ENCODE measurements at places on chromosomes 5 and 9.

GRCh38 chr5:133780619-133781280 lies 168.4 kb upstream of the FSTL4 start:
- no peak for DNase-seq
- H3K4me3 ChIP-seq: no peak overlapping the region
- H3K27ac ChIP-seq: no peak overlapping the region

GRCh38 chr9:15144622-15145061 lies 162.4 kb downstream of the TTC39B start:
- H3K4me3 ChIP-seq: no peak overlapping the region
- H3K27ac ChIP-seq: no peak overlapping the region
- no peak for DNase-seq

DNA sequence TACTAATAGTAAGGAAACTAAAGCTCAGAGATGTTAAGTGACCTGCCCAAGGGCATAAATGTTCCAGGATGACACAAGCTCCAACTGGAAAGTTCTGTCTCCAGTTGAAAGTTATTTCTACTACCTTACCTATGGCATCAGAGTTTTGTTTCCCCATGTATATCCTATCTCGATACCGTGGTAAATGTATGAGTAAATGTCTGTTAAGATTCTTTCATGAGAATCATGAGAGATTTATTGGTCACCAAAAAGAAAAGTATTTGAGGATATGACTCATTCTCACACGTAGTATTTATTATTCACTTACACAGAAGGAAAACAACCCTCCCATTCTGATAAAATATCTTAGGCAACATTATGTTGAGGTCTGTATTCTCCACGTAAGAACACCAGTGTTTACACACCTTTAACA lies 11.1 kb upstream of the SHOC1 start:
- H3K27ac ChIP-seq: peak overlapping the region; percentile 45
- H3K36me3 ChIP-seq: no peaks in the 10 kb centered on the region
- no peak for DNase-seq
- no peak overlapping the region for H3K4me3 ChIP-seq

- no peaks in the 10 kb centered on the region for H3K4me1 ChIP-seq
- H3K27me3 ChIP-seq: no peaks in the 10 kb centered on the region
- H3K36me3 ChIP-seq: no peaks in the 10 kb centered on the region
- no peak overlapping the region for H3K27ac ChIP-seq
- H3K4me3 ChIP-seq: no peak overlapping the region
Observed at GRCh38 chr5:93886917-93887361, 145.5 kb upstream of the POU5F2 start.

GRCh38 chr9:99412606-99413005 lies 190.5 kb downstream of the SEC61B start:
- H3K27me3 ChIP-seq: no peaks in the 10 kb centered on the region
- H3K36me3 ChIP-seq: no peaks in the 10 kb centered on the region
- no peak for DNase-seq
- H3K27ac ChIP-seq: no peak overlapping the region

DNA sequence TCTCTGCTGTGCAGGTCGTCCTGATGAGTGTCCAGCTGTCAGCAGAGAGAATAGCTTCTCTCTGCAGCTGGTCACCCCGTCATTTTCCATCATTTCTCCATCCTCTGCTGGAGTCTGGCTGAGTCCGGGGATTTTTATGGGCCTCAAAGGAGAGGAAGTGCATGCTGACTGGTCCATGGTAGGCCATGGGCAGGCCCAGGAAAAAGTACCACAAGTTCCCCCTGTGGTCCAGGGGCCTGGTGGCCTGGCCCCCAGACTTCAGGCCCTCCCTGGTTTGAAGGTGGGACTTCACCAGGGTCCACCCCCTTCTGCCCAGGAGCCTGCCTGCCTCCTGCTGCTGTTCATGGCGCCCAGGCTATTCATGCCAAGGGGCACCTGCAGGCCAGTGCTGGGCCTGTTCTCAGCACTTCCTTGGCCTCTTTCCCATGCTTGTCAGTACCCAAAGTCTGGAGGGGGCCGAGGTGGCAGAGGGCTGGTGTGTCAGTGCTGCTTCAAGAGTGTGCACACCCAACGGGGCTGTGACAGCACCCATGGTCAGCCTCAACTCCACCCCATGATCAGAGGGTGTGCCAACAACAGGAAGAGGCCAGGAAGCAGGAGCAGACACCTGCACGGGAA lies 7.3 kb upstream of the MTMR12 start:
- no peak overlapping the region for H3K4me3 ChIP-seq
- no peak for DNase-seq
- H3K27me3 ChIP-seq: no peaks in the 10 kb centered on the region
- H3K36me3 ChIP-seq: no peaks in the 10 kb centered on the region
- no peak overlapping the region for H3K27ac ChIP-seq
- no peaks in the 10 kb centered on the region for H3K4me1 ChIP-seq

DNA sequence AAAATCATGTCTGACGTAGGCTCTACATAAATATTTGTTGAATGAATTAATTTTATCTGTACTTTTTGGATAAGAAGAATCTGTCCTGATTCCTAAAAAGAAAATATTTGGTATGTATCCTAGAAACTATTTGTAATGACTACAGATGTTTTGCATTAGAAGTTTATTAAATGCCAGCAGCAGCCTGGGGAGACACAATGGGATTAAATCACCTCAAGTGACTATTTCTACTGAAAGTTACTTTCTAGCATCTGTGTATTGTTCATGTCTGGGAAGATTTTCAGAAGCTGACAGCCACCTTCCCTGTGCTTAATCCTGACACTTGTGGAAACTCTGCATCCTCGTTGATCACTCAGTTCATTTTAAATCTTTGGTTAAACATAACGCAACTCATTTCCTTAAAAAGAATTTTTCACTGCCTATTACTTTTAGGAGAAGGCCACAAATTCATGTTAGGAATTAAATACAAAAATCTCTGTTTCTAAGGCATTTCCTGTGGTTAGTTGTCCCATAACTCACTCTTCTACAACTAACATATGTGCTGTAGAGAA lies 209.3 kb upstream of the PPP1R2B start:
- no peaks in the 10 kb centered on the region for H3K36me3 ChIP-seq
- H3K4me3 ChIP-seq: no peak overlapping the region
- no peak overlapping the region for H3K27ac ChIP-seq
- H3K27me3 ChIP-seq: no peaks in the 10 kb centered on the region
- peaks cover 10% of the 10 kb centered on the region for H3K4me1 ChIP-seq

DNA sequence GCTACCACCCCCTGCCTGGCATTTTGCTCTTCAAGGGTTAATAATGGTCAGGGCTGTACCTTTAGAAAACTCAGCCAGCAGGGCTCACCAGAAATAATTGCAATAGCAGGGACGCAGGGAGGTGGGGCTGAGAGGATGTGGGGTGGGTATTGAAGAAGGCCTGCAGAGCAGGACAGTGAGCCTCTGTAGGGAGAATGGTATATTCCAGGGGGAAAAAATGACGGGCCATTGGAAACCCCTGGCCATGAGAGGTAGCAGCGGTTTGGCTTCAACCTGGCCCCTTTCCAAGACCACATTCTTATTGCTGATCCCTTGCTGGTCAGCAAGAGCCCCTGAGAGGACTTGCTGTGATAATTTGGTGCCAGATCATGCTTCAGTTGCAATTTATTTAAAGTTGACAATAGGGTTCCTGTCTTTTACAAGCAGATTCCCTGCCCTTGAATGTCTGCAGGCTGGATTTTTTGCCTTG lies 36.7 kb upstream of the CTNNA1 start:
- H3K4me3 ChIP-seq: no peak overlapping the region
- H3K27me3 ChIP-seq: no peaks in the 10 kb centered on the region
- DNase-seq: no peak

GRCh38 chr5:124040799-124041198 lies 528.8 kb downstream of the CSNK1G3 start:
- no peak overlapping the region for H3K27ac ChIP-seq
- no peaks in the 10 kb centered on the region for H3K27me3 ChIP-seq
- DNase-seq: no peak
- H3K4me3 ChIP-seq: no peak overlapping the region
- no peaks in the 10 kb centered on the region for H3K36me3 ChIP-seq

- no peaks in the 10 kb centered on the region for H3K4me1 ChIP-seq
- no peak overlapping the region for H3K4me3 ChIP-seq
- no peaks in the 10 kb centered on the region for H3K36me3 ChIP-seq
- no peak for DNase-seq
Observed at GRCh38 chr5:111707630-111708164, 49.3 kb downstream of the NREP start.

DNA sequence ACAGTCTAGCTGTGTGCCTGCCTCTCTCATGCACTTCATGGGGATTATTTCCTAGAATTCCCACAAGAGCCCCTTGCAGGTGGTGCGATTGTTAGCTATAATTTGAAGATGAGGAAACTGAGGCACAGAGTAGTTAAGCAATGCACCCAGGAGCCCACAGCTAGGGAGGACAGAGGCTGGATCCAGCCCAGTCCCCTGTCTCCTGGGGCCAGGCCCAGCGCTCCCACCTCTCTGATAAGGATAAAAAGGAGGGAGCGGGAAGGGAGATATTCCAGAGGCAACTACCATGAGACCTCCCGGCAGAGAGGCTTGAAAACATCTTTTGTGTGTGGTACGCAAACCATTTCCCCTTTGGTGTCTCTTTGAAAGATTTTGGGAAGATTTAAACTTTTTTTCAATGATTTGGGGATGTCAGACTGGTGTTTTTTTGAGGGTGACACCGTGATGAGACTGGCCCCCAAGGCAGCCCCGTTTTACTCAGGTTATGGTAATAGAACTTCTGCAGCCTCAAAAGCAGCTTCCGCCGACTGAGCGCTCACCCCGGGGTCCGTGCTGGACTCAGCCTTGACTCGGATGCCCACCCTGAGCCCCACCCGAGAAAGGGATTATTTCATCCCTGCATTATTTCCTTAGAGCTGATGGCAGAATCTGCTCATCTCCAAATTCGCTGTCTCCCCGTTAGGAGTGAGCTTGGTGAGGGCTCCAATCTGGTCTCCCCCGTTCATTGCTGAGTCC lies 144.7 kb upstream of the IER5L start:
- H3K4me1 ChIP-seq: peaks cover 63% of the 10 kb centered on the region
- no peak for DNase-seq
- H3K4me3 ChIP-seq: no peak overlapping the region
- peak overlapping the region; percentile 96 for H3K27ac ChIP-seq
- H3K36me3 ChIP-seq: no peaks in the 10 kb centered on the region

DNA sequence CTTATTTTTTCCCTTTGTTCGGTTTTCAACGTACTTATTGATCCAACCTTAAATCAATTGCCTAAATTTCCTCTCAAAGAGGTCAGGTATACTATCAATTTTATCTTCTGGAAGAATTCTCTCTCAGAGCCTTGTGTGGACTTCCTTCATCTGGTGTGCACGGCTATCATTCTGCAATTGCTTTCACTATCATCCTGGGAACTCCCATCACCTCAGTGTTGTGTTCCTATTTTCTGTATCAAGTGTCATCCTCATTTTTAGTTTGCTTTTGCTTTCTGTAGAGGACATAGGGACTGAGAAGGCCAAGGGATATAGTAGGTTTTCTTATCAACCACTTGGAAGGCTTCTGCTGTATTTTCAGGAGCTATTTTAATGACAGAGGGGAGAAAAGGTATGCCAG lies 11.3 kb downstream of the STOM start:
- H3K27me3 ChIP-seq: no peaks in the 10 kb centered on the region
- DNase-seq: no peak
- no peak overlapping the region for H3K4me3 ChIP-seq
- H3K4me1 ChIP-seq: peaks cover 68% of the 10 kb centered on the region
- H3K36me3 ChIP-seq: peaks cover 11% of the 10 kb centered on the region

DNA sequence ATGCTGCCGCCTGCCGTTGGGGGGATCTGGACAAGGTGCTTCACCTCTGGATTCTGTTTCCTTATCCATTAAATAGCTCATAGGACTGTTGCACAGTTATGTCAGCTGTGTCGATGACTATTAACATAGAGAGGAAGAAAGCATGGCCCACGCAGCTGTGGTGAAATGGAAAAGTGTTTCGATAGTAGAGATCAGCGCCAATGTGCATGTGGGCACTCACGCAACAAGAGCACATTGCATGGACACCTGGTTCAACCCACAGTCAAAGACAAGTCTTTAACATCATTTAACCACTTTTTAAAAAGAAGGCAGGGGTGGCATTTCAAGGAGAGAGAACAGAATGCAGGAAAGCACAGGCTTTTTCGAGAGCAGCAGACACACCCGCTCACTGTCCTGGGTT lies 107.6 kb downstream of the ADCY2 start:
- H3K4me1 ChIP-seq: no peaks in the 10 kb centered on the region
- no peaks in the 10 kb centered on the region for H3K27me3 ChIP-seq
- no peak overlapping the region for H3K27ac ChIP-seq
- H3K36me3 ChIP-seq: no peaks in the 10 kb centered on the region
- no peak overlapping the region for H3K4me3 ChIP-seq
- no peak for DNase-seq

DNA sequence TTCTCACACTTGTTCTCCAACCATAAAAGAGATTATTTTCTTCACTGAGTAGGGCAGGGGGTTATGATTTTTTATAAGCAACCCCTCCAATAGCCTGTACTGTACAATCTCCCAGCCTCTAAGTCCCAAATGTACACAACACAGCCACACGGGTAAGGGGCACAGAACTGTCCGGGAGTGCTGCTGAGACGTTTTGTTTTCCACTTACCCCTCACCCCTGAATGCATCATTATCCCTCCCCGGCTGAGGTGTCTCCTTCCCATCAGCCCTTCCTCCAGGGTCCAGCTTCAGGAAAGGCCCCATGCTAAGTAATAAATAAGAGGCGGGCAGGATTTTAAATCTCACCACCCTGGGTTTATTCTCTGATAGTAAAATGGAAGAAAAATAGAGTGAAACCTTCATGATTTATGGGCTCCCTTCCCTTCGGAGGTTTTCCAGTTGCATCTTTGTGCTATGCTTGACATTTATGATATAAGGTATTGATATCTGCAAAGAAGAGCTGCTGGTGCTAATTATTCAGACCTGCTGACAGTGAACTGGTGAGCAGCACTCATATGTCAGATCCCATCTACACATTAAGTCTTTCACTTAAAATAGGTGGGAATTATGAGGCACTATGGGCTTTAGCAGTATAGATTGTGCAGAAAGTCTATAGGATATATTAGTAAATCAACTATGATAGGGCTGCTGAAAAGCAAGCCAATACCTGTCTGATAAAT lies 67.2 kb upstream of the MEGF10 start:
- no peaks in the 10 kb centered on the region for H3K27me3 ChIP-seq
- no peak overlapping the region for H3K27ac ChIP-seq
- H3K4me1 ChIP-seq: no peaks in the 10 kb centered on the region
- H3K4me3 ChIP-seq: no peak overlapping the region

DNA sequence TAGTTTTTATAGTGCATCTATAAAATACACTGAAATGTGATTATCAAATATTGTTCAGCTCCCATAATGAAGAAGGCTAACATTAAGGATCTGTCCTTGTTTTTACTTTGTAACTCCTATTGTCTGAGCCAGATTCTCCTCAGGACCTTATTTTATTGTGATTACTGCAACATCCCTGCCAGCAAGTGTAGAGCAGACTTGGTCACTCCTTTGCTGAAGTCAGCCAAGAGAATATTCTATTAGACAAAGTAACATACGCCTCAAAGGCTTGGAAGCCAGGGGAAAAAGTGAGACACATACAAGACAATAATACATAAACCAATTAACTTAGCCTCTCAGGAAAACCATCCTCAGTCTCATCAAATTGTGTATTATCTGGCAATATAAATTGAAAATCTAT lies 269.6 kb downstream of the ARL15 start:
- H3K36me3 ChIP-seq: no peaks in the 10 kb centered on the region
- no peak for DNase-seq
- H3K27me3 ChIP-seq: no peaks in the 10 kb centered on the region
- H3K4me1 ChIP-seq: no peaks in the 10 kb centered on the region
- H3K4me3 ChIP-seq: no peak overlapping the region

GRCh38 chr5:129379406-129379805 lies 80.7 kb upstream of the ADAMTS19 start:
- H3K27ac ChIP-seq: no peak overlapping the region
- no peaks in the 10 kb centered on the region for H3K36me3 ChIP-seq
- H3K4me3 ChIP-seq: no peak overlapping the region
- no peaks in the 10 kb centered on the region for H3K4me1 ChIP-seq
- no peak for DNase-seq

GRCh38 chr9:126307322-126308061 lies 19.1 kb upstream of the MVB12B start:
- DNase-seq: peak; percentile 37
- no peak overlapping the region for H3K4me3 ChIP-seq
- H3K4me1 ChIP-seq: no peaks in the 10 kb centered on the region
- no peaks in the 10 kb centered on the region for H3K36me3 ChIP-seq
